Activated naive CD8-positive, alpha-beta T cell treated with anti-CD3 and anti-CD28 coated beads, Interleukin-2, amount 10 ng/mL, durations not matched to agents 7 days and 5 days (primary cell): ENCODE measurements at places on chromosomes 12 and 14.
A peak's percentile ranks its signal among the peaks of the same experiment; 100 is the strongest.

- H3K36me3 ChIP-seq: no peaks in the 10 kb centered on the region
- no peak overlapping the region for H3K4me3 ChIP-seq
- H3K27me3 ChIP-seq: no peaks in the 10 kb centered on the region
- DNase-seq: no peak
- H3K27ac ChIP-seq: no peak overlapping the region
- H3K4me1 ChIP-seq: no peaks in the 10 kb centered on the region
Observed at GRCh38 chr14:40098468-40098867, 666.2 kb upstream of the FBXO33 start.

- H3K27ac ChIP-seq: peak overlapping the region; percentile 55
- peaks cover 31% of the 10 kb centered on the region for H3K4me1 ChIP-seq
- H3K27me3 ChIP-seq: no peaks in the 10 kb centered on the region
Observed at GRCh38 chr12:54390668-54391551, 6.4 kb upstream of the ZNF385A start.

DNA sequence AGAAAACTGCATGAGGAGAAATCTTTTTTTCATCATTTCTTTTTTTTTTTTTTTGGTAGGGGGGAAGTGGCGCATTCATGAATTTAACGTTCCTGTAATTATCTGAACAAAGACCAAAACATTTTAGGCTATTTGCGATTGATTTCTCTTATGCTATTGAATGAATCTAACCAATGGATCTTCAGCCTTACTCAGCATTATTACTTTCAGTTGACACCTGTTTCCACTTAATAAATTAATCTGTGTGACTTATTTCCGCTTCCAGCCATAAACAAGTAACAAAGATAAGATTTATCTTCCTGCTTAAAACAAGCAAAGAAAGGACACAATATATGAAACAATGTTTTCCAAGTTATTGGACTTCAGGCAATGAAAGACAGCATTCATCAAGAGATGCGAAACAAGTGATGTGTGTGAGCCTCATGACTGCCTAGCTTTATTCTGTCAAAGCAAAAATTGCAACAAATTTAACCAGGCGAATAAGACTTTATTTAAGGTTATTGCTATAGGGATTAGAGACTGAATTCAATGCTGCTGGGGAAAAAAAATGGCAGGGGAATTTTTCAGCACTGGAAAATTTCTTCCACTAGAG lies 1026.9 kb downstream of the LRFN5 start:
- no peaks in the 10 kb centered on the region for H3K4me1 ChIP-seq
- no peaks in the 10 kb centered on the region for H3K27me3 ChIP-seq
- no peaks in the 10 kb centered on the region for H3K36me3 ChIP-seq
- no peak overlapping the region for H3K4me3 ChIP-seq
- DNase-seq: no peak

DNA sequence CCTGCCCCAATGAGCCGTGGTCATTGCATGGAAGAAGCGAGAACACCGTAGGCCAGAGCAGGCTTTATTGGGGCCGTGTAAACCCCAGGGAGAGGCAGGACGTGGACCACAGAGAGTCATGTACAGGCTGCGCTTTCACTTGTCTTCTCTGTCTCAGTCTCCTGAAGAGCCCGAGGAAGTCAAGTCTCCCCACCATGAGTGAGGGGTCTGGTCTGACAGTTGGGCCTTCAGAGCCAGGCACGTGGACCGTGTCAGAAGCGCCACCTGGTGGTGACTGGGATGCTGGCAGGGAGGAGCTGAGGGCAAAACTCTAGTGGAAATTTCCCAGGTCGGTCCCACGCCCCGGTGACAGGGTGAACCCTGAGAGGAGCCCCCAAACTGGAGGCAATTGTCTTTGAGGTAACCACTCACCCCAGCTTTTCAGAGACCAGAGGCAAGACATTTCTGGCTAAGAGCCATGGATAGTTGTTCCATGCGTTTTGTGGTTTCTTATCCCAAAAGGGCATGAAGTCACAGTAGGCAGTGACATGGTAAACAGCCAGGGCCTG lies 17.4 kb downstream of the RPS6KL1 start:
- H3K4me1 ChIP-seq: peaks cover 15% of the 10 kb centered on the region
- H3K4me3 ChIP-seq: no peak overlapping the region
- H3K27ac ChIP-seq: peak overlapping the region; percentile 38
- no peaks in the 10 kb centered on the region for H3K27me3 ChIP-seq
- peak; percentile 82 for DNase-seq
- peaks cover 14% of the 10 kb centered on the region for H3K36me3 ChIP-seq

- H3K4me1 ChIP-seq: peaks cover 2% of the 10 kb centered on the region
- H3K27me3 ChIP-seq: no peaks in the 10 kb centered on the region
- no peak overlapping the region for H3K4me3 ChIP-seq
- no peak overlapping the region for H3K27ac ChIP-seq
- peaks cover 9% of the 10 kb centered on the region for H3K36me3 ChIP-seq
Observed at GRCh38 chr12:92582893-92583292, 119.9 kb upstream of the PLEKHG7 start.

DNA sequence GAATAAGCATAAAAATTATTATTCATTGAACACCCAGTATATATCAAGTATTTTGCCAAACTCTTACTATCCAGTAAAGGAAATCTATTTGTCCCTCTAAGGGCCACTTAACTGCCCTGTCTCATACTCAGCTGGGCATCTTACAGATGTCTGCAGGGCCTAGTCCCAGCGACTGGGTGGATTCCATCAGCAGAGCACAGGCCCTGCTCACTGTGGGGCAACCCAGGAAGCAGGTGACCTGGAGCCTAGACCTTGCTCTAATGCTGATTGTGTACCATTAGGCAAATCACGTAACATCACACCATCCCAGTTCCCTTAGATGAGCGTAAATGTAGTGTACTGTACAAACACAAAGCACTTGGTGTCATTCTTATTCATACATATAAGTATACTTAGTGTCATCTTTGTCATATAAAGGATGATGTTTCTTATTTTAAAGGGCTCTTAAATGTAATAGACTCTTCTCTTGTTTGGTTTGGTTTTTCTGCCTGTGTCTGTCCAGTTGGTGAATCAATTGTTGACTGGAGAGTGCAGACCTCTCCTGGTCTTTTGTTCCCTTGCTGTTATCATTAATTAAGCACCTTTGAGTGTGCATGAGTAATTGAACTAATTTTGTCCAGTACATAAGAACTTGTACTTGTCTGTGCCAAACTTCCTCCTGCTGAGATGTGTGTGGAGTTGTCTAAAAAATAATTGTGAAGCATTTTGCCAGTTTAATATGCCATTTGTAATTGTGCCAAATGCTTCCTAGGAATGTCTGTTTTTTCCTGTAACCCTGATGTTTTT lies 49.3 kb downstream of the RAB35 start:
- peaks cover 6% of the 10 kb centered on the region for H3K36me3 ChIP-seq
- H3K4me3 ChIP-seq: no peak overlapping the region
- no peak for DNase-seq
- H3K4me1 ChIP-seq: no peaks in the 10 kb centered on the region
- H3K27me3 ChIP-seq: no peaks in the 10 kb centered on the region

GRCh38 chr14:32202491-32202997 lies 525 bp downstream of the RNU6-8 start:
- H3K4me3 ChIP-seq: peak overlapping the region; percentile 90
- peaks cover 38% of the 10 kb centered on the region for H3K4me1 ChIP-seq

DNA sequence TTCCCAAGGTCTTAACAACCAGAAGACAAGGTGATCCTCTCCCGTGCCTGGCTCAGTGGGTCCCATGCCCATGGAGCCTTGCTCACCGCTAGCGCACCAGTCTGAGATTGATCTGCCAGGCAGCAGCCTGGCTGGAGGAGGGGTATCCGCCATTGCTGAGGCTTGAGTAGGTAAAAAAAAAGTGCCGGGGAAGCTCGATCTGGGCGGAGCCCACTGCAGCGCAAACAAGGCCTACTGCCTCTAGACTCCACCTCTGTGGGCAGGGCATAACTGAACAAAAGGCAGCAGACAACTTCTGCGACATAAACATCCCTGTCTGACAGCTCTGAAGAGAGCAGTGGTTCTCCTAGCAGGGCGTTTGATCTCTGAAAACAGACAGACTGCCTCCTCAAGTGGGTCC lies 104.0 kb downstream of the C14orf39 start:
- DNase-seq: no peak
- no peaks in the 10 kb centered on the region for H3K4me1 ChIP-seq
- no peak overlapping the region for H3K27ac ChIP-seq

- H3K4me1 ChIP-seq: peaks cover 10% of the 10 kb centered on the region
- no peak overlapping the region for H3K4me3 ChIP-seq
- no peaks in the 10 kb centered on the region for H3K36me3 ChIP-seq
- H3K27me3 ChIP-seq: peaks cover 22% of the 10 kb centered on the region
Observed at GRCh38 chr14:51593397-51593796, 58.3 kb upstream of the FRMD6 start.

- peaks cover 36% of the 10 kb centered on the region for H3K27me3 ChIP-seq
- no peak for DNase-seq
- peaks cover 3% of the 10 kb centered on the region for H3K4me1 ChIP-seq
- no peak overlapping the region for H3K4me3 ChIP-seq
- no peaks in the 10 kb centered on the region for H3K36me3 ChIP-seq
- no peak overlapping the region for H3K27ac ChIP-seq
Observed at GRCh38 chr12:15220451-15220850, 766 bp downstream of the RERG start.

- no peaks in the 10 kb centered on the region for H3K36me3 ChIP-seq
- H3K4me3 ChIP-seq: no peak overlapping the region
- no peak for DNase-seq
- H3K27me3 ChIP-seq: no peaks in the 10 kb centered on the region
Observed at GRCh38 chr14:101200008-101200649, 296.6 kb upstream of the RTL1 start.
